Effector CD4-positive, alpha-beta T cell (primary cell): ENCODE measurements at places on chromosomes 3 and 15.

- DNase-seq: no peak
These were observed 384.4 kb upstream of the ARPP21 start for GRCh38 chr3:35254917-35255316.

DNA sequence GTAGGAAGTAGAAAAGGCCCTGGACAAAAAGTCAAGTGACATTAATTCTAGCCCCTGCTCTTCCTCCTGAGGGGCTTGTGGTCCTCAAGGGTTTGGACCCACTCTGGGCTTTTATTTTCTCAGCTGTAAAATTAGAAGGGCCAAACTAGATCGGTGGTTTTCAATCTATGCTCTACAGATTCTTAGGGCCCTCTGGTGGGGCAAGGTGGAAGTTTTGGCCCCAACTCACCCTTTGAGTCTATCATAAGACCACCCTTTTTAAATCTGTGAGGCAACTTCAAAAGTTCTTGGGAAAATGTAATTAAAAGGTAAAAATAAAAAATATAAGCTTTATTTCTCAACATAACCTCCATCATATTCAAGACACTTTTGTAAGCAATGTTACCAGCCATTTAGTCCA is 25.6 kb upstream of the CFAP161 start:
- DNase-seq: no peak

DNA sequence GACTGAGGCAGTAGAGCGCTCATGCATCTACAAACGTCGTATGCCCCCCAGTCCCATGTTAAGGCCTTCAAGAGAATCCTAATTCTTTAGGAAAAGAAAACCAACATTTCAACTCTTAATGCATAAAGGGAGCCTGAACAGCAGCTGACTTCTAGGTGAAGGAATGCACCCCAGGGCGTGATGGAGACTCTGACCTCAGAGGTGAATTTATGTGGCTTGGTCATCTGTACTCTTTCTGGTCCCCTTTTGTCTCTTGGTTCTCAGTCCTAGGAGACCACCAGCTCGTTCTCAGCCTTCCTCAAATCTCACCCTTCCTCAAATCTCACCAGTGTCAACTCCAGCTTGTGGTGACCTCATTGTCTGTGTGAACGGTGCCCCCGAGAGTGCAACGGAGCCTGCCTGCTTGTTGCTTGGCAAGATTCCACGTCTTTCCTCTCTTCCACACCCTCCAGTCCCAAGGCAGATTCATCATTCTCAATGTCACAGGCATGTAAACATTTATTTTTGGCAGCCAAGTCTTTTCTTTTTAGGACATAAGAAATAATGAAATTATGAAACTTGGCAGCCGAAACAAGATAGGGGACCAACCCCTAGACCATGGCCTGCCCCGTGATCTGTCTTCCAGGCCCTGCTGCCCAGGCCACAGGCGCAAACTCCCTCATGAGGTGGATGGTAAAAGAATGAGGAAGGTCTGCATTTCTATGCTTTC is 166.2 kb downstream of the ADAMTS17 start:
- no peak for DNase-seq

GRCh38 chr15:64917211-64917610 is 5.5 kb downstream of the ANKDD1A start:
- no peak for DNase-seq

DNA sequence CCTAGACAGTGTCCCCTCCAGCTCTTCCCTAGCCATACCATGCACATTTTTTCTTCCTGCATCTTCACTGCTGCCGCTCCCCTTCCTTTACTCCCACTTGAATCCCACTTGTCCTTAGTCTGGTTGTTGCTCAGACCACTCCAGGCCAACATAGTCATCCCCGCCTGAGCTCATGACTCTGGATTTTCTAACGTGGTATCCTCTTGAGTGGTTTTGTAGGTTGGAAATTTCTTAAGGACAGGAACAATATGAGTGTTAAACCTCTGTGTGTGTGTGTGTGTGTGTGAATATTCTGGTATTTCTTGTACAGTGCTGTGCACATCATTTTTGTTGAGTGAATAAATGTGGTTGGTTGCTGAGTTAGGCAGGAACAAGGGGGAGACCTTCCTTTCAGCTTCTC is 3.1 kb downstream of the BAHD1 start:
- DNase-seq: no peak
